ENCODE measurements at places on chromosomes 2 and 18.

- DNase-seq, result no peak
Observed at GRCh38 chr2:196173505-196173904, 2.1 kb upstream of the STK17B start.

DNA sequence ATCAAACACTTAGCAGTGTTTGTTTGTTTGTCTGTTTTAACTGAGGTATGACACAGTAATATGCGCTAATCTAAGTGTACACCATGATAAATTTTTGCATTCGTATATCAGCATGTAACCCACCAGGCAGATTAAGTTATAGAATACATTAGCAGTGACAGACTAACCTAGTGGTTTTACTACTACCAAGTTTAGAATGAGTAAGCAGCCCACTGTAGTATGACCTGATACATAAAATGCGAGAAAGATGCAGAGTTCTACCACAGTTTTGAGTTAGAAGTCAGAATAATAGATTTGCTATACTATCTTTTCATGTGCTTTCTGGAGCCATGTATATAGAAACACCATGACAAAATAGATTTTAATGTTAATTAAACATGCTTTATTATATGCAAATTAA is 19.1 kb upstream of the MAP4K4 start:
- no peak for DNase-seq

DNA sequence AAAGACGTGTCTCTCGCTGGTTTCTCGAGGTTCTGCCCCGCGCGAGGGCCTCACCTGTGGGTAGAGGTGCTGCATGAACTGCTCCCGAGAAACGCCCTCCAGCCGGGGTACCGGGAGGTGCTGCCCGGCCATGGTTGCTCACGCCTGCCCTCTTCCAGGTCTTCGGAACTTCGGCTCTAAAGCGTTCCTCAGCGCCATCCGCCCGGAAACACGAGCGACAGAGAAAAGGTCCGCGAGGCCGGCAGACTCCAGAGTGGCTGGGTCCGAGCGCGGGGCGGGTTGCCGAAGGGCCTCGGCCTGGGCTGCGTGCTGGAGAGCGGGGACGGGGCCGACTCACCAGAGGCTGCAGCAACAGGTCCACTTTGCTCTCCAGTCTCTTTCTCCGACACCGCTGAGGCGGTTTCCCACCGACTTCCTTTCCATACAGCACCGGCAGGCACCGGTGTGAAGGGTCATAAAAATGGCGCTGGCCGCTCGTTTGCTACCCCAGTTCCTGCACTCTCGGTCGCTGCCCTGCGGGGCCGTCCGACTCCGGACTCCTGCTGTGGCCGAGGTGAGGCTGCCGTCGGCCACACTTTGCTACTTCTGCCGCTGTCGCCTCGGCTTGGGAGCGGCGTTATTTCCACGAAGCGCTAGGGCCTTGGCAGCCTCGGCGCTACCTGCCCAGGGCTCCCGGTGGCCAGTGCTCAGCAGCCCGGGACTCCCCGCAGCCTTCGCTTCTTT is at the start of the genes MAIP1 and TYW5:
MAIP1 (plus strand) TSS at position 244 of the 723 bp plus-strand sequence; CDS start at position 461, 217 bp downstream.
TYW5 (minus strand) TSS at position 153 of the 723 bp plus-strand sequence; CDS start at position 132, 21 bp downstream.
- peak; percentile 86 for DNase-seq

GRCh38 chr2:150778828-150779227 is 291.4 kb upstream of the RND3 start:
- DNase-seq, result no peak

DNA sequence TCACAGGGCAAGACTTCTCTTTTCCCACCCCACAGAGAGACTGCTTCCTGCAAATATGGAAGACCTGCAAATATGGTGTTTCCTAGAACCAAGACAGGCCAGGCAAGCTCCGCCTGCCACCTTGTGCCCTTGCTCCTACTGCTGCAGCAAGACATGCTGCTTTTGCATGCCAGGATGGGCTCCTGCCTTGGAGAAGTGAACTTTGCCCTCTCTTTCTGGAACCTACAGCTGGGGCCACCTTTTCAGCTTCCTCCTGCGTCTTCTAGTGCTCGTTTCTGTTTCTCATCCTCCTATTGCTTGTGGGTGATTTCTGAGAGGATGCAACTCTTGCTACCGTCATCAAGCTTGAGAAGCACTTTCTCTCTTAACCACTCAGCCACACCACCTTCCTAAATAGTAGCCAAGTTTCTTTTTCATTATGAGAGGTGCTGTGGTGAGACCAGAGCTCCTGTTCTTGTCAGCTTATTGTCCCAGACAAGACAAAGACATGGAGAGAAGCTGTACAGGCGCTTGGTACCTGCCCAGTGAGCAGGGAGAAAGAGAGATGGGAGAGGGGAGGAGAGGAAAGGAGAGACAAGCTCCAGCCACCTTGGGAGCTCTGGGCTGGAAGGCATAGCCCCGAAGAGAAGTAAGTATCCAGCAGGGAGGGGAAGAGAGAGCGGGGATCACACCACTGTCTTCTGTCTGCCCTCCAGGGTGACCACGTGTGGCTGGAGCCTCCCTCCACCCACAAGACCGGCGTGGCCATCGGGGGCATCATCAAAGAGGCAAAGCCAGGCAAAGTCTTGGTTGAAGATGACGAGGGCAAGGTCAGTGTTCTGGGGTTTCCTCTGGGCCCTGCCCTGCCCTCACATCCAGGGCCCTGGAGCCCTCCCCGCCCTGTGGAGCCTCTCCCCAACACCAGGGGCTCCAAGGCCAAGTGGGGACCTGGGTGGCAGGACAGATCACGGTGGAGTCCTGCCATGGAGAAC is 28.3 kb downstream of the MYO7B start:
- DNase-seq, result no peak

- DNase-seq, result no peak
Observed at GRCh38 chr2:23602116-23602515, 217.1 kb downstream of the KLHL29 start.

- no peak for DNase-seq
Observed at GRCh38 chr18:68147728-68148127, 567.2 kb downstream of the TMX3 start.

- no peak for DNase-seq
Observed at GRCh38 chr2:78263571-78263970, 741.4 kb upstream of the LRRTM4 start.

DNA sequence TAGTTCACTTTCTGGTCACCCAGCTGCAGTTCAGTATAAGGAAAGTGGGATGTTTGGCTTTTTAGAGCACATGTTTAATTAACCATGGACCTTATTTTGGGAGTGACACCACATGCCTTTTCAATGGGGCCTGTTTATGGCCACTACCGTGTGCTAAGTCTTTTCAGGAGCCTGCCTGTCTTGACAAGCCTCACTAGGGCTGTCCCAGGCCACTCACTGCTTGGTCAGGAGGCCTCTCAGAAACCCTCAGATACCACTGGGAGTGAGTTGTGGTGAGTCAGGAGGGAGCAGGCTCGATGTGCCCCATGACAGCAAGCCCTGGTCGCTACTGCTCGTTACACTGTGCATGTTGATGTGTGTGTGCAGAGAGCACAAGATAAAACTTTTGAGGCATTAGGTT is 123.0 kb downstream of the MAP4K4 start:
- no peak for DNase-seq

- DNase-seq, result no peak
Observed at GRCh38 chr18:24588440-24588839, 128.0 kb downstream of the HRH4 start.

DNA sequence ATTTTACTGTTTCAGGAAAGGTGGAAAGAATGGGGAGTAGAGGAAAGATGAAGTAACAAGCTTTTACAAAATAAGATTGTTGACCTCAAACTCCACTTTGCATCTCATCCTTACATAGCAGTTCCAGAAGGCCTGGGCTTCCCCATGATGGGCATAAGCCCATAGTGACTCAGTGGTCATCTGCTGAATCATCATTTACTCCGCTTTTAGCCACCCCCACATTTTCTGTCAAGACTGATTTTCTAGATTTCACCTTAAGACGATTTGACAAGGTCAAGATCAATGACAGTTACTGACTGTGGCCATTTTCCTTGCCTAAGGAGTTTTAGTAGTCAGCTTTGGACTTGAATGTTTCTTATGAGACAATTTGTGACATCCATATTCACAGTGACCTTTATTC is 49.4 kb downstream of the PLEKHM3 start:
- DNase-seq, result no peak

GRCh38 chr2:61247204-61247812 is 85.3 kb downstream of the C2orf74 start:
- no peak for DNase-seq

GRCh38 chr2:49369101-49369500 is 214.8 kb upstream of the FSHR start:
- no peak for DNase-seq

GRCh38 chr2:102755284-102755683 is 6.5 kb upstream of the TMEM182 start:
- no peak for DNase-seq

DNA sequence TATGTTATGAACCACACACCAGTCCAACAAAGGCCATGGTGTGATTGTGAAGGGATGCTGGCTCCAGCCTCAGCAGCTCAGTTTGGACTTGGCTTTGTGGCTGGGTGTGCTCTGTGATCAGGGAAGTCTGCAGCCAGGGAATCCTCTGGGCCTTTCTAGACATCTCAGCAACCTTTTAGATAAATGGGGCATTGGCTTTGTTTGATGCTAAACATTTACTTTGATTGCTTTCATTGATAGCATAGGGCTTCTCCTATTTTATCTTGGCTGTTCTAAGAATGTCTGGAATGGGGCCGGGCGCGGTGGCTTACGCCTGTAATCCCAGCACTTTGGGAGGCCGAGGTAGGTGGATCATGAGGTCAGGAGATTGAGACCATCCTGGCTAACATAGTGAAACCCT is 104.5 kb downstream of the VAPA start:
- no peak for DNase-seq

GRCh38 chr2:20933714-20934113 is 110.2 kb downstream of the APOB start:
- no peak for DNase-seq

DNA sequence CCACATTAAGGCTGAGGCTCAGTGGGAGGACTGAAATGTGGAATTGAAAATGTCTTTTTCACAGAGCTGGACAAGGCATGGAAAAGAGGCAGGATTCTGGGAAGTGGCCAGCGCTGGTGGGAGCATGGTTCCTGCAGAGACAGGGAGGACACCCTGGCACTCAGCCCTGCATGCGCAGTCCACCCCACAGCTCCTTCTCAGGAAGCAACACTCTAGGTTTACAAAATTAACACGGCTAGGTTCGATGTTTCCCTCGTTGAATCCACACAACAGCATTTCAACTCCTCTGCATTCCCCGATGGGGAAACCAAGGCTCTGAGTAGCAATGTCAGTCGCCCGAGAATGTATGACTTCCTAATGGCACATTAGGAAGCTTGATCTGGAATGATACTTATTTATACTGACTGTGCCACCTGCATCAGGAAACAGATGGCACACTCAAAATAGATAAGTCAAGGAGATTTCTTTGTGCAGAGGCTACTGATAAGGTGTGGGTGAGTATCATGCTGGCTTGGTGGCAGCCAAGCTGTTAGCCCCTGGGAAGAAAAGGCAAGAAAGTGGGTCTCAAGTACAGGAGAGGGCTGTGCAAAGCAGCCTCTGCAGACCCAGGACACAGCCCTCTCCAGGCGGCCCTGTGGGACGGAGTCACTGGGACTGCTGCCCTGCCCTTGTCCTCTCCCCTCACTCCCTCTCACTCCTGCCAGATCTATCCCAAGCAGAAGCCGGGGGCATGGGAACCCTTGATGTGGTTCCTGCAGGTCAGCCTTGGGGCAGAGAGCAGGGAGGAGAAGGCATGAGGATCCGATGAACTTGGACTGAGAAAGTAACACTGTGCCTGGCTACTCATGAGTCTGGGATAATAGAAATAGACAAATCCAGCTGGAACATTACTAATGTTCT is 158.4 kb upstream of the FHL2 start:
- no peak for DNase-seq

GRCh38 chr2:1563084-1563857 is 150.0 kb downstream of the TPO start:
- DNase-seq, result no peak

DNA sequence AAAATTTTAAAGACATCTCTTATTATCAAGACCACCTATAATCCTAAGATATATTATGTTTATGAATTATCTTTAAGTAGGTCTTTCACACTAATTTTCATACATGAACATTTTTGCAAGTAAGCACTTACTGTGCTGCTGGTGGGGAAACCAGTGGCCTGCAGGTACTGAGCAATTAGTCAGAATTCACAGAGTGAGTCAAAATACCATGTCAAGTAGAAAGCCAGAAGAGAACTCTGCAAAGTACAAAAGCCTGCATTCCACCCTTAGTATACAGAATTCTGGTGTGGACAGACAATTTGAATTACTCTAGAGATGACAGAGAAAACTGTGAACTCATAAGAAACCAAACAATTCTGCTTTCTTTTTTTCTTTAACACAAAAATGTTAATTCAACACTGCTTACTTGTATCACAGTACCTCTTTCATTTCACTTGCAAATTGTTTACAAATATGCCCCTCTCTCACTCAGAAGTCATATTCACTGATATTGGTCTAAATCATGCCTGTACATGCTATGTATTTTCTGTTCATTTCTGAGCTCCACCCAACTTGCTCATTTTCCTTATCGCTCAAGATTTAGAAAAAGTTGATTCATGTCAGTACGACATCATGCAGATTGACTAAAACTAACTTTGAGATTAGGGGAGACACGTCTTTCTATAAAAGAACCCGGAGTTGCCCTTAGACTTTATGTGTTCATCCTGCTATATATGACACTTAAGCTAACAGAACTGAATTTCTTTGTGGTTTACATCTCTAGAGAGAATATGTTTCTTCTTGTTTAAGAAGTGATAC is 182.9 kb downstream of the IKZF2 start:
- DNase-seq, result no peak

- DNase-seq, result no peak
Observed at GRCh38 chr2:149399934-149400615, 69.7 kb downstream of the LYPD6 start.

GRCh38 chr2:223588251-223588650 is 13.9 kb downstream of the SCG2 start:
- DNase-seq, result no peak

DNA sequence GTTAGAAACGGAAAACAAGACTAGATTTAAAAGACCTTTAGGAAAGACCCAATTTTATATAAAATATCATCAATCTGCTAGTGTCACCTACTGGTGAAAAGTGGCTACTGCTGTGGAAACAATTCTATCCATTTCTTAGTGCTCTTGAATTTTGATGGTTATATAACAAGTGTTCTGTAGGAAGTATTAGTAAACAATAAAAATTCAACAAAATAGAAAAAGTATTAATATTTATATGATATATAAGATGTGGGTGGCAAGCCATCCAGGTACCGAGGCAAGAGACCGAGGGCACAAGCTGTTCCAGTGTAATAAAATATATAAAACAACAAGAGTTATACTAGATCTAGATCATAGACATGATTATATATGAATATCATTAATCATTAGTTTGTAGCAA is 6.2 kb upstream of the TMEM87B start:
- DNase-seq, result no peak

- DNase-seq, result no peak
Observed at GRCh38 chr2:232879618-232880494, 9.8 kb downstream of the SNORC start.

DNA sequence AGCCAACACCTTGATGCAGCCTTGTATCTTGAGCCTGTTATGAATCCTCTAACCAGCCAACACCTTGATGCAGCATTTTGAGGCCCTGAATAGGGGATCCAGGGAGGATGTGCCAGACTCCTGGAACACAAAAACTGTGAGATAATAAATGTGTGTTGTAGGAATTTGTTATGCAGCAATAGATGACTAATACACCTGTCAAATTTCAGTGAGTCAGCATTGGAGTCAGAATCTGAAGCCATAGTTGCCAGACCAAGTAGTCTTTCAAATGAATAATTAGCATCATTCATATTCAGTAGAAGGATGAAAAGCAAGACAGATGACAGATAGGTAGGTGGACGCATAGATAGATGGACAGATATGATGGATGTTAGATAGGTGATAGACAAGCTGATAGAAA is 942.5 kb upstream of the SLC39A10 start:
- no peak for DNase-seq

GRCh38 chr2:175234650-175235049 is 53.1 kb upstream of the ATP5MC3 start:
- no peak for DNase-seq
